ENCODE measurements at places on chromosomes 2 and 18.

DNA sequence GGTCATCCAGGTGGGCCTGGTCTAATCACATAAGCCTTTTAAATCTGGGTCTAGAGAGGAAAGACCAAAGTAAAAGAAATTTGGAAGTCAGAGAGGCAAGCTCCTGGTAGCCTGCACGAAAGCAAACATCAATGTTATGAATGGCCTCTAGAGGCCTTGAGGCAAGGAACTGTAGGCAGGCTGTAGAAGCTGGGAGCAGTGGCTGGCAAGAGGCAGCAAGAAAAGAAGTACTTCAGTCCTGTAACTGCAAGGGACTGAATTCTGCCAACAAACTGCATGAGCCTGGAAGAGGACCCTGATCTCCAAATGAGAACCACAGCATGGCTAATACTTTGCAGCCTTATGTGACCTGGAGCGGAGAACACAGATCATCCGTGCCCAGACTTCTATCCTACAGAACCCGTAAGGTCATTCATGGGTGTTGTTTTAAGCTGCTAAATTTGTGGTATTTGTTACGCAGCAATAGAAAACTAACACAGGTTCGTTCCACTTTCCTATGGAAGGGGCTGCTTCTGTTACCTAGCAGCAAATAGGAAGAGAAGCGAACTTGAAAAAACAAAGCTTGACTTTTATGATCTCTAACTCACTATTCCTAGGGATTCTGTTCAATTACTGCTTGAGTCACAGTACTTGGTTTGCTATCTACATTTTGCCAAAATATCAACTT, 1.2 kb downstream of the IMMT start:
- no peak for DNase-seq

DNA sequence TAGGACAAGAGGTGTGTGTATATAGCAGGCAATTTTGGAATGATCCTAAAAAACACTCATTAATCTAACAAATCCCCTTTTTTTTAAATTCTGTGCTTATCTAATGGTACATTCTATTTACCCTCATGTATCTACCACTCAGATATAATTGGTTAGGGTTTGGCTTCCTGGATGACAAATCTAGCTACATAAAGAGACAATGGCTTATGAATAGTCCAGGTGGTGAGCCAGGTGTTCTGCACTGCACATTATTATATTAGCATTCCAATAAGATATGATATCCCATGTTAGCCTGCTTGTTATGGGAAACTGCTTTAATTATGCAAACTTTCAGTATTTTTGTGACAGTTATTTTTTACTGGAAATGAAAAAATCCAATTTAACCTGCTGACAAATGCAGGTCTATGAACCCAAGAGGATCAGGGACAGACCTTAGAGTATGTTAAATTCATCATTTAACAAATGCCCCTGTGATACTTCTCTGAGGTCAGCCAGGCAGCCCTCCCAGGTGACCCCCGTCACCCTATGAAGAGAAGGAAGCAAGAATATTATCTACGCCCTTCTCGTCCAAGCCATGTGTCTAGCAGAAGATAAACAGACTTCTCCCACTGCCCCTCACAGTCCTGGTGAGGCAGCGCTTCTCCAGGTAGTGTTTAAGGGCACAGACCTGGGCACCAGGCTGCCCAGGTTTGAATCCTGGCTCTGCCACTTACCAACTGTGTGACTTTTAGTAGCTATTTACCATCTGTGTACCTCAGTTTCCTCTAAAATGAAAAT, 83.0 kb downstream of the ADD2 start:
- DNase-seq, result no peak

GRCh38 chr18:79852561-79853302, 55.0 kb downstream of the KCNG2 start:
- no peak for DNase-seq

DNA sequence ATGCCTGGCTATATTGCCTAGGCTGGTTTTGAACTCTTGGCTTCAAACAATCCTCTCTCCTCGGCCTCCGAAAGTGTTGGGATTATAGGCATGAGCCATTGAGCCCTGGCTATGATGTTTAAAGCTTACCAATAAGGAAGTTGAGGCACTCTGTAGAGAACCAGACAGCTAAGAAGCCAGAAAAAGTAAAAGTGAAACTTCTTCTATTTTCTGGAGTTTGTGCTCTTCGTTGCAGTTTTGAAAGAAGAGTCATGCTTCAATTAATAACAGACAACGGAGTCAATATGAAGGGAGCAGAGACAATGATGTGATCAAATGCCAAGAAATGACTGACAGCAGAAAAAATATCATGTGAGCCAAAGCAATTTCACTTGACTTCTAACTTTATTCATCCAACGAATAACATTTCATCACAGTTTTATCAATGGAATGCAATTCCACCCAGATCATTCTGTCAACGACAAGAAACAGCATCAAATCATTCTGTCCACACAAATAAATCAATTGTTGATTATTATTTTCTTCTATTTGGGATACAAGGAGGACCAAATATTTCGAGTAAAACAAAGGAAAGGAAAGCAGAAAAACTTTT, 175.5 kb upstream of the CELF4 start:
- no peak for DNase-seq

DNA sequence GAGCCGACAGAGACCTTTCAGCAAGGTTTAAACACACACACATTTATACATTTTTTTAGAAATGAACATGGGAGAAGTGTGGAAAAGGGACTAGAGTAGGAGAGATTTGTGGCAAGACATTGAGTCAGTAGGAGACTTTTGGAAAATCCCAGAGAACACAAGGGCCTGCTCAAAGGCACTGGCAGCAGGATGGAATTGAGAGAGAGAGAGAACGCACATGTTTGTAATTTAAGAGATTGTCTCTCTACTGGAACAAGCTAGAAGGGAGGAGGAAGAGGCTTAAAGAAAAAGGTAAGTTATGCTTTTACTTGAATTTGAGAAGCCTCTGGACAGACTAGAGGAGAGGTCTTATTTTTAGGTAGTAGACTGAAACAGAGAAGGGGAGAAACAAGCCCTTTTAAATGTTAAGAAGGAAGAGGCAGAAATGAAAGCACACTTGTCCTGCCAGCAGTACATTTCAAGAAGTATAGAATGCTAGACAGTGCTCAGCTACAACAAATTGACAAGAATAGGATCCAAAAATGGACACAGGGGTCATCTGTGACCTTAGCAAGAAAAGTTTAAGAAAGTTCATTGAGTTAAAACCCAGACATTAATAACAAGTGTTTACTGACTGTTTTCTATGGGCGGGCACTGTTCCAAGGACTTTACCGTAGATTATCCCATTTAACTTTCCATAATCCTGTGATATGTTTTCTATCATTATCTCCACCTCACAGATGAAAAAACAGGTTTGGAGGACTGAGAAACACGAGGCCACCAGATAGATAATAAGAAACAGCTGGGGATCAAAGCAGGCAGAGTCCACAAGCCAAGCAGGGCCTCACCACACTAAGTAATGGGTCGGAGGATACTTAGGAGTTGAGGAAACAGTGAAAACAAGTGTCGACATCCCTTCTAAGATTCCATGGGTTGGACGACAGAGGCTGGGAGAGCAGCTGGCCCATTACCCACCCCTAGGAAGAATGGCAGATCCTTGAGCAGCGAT, 306.5 kb upstream of the NRP2 start:
- no peak for DNase-seq

- DNase-seq, result peak; percentile 20
Measured at GRCh38 chr18:56146565-56146964, 491.8 kb downstream of the TXNL1 start.

DNA sequence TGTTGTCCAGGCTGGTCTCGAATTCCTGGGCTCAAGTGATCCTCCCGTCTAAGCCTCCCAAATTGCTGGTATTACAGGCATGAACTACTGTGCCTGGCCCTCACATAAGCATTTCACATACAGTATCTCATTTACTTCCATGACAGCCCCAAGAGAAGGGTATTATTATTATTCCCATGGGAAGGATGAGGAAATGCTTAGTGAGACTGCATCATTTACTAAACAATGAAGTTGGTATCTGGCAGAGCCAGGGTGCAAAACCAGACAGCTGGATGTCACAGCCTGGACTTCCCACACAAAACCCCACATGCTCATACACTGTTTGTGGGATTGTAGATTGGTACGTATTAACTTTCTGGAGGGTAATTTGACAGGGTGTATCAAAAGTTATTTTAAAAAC, 29.9 kb downstream of the DAPL1 start:
- DNase-seq, result no peak

- DNase-seq, result no peak
Measured at GRCh38 chr2:236178890-236179235, 10.7 kb upstream of the GBX2 start.

GRCh38 chr2:223057569-223057968, 5.6 kb downstream of the KCNE4 start:
- DNase-seq, result no peak

DNA sequence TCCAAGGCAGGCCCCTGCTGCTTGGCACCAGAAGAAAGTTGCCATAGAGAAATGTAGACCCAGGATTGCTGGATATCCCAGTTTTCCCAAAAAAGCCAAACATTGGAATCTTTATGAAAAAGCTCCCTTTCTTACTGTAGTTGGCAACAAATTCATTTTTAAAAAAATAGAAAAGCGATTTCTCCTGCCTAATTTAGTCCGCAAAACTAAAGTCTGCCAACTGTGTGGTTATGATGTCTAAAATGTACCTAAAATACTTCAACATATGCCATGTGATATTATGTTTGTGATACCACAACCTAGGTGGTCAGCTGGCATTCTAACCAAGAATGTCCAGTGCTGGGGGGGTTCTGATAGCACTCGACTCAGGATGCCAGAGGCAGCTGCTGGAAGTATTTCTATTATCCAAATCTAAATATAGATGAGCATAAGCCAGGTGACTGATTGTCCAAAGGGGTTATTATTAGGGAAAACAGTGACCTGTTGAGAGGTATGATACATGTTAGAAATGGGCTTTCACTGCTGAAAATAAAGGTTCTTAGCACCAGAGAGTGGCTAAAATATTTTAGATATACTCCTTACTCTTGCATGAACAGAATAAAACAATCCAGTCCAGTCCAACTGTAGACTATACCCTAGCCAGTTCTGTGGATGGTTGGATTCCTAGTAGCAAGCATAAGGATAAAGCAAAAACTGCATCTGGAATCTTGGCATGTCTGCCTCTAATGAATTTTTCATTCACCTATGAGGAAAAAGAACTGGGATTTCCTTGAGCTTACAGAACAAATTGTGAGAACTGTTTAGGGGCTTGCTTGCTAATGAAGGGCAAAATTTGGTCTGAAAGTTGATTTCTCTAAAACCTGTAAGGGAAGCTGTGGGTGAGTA, 101.7 kb downstream of the STK39 start:
- no peak for DNase-seq

GRCh38 chr2:116317111-116317510, 1497.4 kb upstream of the DDX18 start:
- DNase-seq, result no peak

DNA sequence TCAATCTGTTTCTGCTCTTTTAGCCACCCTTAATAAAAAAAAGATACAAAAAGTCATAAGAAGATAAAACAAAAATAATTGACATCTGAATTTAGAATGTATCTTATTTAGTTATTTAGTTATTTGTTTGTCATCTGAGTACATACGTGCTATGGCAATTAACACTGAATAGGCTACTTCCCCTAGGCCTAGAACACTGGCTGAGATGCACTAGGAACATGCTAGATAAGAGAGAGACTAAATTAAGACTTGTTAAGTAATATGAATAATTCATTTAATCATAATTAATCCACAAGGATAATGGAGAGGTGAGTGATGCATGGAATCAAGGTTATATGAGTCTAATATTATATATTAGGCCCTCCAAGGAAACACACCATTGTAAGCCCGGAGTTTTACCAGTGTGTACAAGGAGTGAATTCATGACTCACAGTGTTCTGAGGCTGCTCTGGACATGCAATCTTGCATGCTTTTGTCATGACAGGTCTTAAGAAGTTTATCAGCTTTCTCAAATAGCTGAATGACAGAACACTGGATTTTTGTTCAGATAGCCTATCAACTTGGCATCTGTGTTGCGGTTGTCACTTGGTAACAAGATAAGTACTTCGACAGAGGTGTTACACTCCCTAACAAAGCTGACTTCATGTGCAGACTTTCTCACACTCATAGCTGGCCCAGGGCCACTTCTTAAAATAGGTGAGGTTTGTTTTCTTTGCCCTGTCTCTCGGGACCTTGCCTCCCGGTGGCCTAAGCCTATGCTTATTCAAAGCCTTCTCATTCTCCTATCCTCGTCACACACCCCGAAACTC, 5.0 kb upstream of the SERPINB2 start:
- DNase-seq, result peak; percentile 62

DNA sequence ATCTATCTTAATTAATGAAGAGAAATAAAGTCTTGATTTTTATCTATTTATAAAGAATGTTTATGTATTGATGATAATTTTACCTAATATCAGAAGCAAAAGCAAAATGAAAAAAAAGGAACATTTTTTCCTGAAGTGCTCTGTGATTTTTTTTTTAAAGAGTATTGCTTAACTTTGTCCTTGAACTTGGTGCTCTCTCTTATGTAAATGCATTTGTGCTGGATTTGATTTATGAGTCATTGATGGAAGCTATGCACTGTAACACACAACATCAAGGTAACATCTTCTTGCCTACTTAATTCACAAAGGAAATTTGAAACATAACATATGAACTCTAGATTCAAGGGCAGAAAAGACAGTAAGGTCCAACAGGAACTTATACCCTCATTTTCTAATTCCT, 312.9 kb upstream of the CDH19 start:
- no peak for DNase-seq

DNA sequence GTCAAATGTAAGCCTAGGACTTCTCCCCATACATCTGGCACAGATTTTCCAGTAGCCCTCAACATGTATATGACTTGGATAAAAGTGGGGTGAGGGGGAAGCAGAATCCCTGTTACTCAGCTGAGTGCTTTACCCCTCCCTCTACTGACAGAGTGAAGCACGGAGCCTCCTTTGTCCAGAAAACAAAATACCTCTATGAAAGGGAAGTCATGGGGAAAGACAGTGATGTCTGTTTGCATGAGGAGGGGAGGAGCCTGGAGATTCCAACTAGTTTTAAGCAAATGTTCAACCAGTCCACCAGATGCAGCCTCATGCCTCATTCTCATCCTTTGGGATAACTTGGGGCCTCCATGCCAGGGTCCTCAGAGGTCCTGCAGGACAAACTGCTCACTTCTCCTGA, 203.9 kb downstream of the SMAD2 start:
- no peak for DNase-seq
